Kidney glomerular epithelial cell (primary cell): ENCODE measurements at places on chromosomes 6 and 20.

- DNase-seq, result no peak
Measured at GRCh38 chr6:8758412-8758811, 323.1 kb upstream of the SLC35B3 start.

DNA sequence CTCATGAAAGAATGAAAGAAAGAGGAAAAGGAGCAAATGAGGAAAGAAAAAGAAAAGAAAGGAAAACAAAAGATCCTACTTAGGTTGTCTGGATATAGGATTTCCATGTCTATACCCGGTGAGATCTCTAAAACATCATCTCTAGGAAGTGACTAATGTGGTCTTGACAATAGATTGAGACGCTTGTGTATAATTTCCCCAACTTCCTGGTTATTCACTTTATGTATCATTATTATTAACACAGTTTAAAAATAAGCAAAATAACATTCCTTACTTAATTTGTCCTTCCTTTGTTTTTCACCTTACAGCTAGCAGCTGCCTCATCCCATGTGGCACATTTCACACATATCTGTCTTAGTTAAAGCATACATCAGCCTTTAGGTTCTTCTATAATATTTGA lies 27.0 kb downstream of the LAMA4 start:
- no peak for DNase-seq

- no peak for DNase-seq
Measured at GRCh38 chr6:42257614-42258013, 40.0 kb upstream of the MRPS10 start.

GRCh38 chr6:70863343-70863742 lies 93.5 kb downstream of the B3GAT2 start:
- DNase-seq, result no peak

GRCh38 chr20:16488616-16489015 lies 84.6 kb downstream of the KIF16B start:
- DNase-seq, result no peak

- no peak for DNase-seq
Measured at GRCh38 chr6:82750556-82750955, 315.1 kb downstream of the UBE3D start.

DNA sequence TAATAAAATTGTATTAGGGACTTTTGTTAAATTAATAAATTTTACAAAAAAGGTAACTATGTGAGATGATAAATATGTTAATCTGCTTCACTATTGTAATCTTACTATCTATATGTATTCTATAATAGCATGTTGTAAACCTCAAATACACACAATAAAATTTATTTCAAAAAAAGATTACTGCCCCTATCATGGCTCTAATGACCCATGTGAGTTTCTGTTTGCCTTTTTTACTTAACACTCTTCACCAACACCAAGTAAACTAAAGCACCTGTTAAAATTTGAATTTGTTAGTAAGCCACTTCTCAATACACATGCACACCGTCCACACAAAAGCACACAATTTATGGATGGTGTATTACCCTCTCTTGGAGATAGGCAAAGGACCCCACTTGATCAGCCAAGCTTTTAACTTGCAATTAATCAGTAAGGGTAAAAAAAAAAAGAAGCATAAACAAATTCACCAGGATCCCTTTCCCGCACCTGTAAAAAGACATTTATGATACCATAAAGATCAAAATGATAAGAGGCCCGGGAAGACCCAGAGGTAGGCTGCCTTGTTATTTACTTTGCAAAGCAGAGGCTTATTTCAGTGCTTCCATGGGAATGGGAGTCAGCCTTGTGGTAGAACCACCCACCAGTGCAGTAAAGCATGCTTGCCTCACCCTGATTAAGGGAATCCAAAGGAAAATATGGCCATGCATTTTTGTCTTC lies 28.6 kb upstream of the PKHD1 start:
- DNase-seq, result no peak

DNA sequence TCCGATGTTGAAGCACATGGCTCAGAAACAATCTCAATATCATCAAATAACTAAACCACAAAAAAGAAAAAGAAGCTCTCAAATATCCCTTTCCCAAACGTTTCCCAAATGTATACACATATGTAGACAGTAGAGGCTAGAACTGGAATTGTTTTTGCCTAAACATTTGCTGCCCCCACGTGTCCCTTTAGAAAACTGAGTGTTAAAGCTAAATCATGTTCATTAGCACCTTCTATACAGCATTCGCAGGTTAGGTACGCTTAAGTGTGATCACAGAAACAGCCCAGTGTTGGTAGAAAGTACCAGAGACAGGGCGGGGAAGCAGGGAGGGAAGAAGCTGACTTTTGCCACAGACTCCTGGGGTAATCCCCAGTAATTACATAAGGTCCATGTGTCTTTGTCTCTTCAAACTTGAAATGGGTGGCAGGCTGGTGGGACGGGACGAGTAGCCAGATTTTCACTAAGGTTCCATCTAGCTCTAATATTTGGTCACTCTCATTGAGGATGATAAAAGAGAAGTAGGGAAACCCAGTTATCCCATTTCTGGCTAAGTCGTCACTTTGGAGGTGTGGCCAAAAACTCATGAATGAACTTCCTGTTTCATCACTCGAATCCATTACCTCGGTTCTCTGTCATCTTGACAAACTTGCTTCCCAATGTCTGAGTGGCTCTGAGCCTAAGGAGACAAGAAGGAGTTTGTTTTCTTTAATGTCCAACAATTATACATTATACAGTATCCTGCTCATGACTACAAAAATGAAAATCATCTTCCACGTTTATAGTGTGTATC lies 15.0 kb upstream of the TFAP2A start:
- peak; percentile 47 for DNase-seq

- DNase-seq, result no peak
Measured at GRCh38 chr6:78483553-78484197, 383.7 kb upstream of the IRAK1BP1 start.

GRCh38 chr6:56223995-56224394 lies 23.4 kb downstream of the COL21A1 start:
- peak; percentile 32 for DNase-seq

- DNase-seq, result no peak
Measured at GRCh38 chr6:70874181-70874913, 82.5 kb downstream of the B3GAT2 start.

DNA sequence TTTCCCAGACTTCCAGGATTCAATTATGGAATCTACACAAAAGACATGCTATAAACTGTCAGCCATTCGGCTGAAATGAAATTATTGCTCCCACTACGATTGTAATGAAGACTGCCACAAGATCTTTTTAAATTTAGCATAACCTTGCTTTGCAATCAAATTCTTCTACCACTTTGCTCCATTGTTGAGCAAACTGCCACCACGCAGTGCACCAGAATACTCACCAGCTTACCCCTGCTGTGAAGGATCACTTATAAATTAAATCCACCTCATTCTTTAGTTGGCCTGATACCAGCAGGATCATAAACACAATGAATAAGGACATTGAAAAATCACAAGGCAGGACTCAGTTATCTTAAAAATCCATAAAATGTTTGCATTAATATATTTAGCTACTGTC lies 151.8 kb upstream of the PRND start:
- DNase-seq, result no peak

DNA sequence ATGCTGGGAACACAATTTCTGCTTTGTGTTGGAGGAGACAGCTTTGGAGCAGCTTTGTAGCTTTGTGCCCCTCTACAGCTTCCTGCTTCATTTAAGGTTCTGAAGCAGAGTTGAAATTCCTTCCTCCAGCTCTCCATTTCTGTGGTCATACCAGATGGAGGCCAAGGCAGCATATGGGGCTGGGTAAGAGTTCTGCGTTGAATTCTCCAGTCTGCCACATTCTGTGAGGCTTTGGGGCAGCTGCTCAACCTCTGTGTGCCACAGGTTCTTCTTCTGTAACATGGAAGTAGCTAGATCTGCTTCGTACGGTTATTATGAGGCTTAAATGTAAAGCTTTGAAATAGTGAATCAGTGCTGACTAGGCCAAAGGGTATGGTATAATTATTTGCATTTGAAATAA lies 2.9 kb upstream of the TRIM26 start:
- DNase-seq, result no peak

DNA sequence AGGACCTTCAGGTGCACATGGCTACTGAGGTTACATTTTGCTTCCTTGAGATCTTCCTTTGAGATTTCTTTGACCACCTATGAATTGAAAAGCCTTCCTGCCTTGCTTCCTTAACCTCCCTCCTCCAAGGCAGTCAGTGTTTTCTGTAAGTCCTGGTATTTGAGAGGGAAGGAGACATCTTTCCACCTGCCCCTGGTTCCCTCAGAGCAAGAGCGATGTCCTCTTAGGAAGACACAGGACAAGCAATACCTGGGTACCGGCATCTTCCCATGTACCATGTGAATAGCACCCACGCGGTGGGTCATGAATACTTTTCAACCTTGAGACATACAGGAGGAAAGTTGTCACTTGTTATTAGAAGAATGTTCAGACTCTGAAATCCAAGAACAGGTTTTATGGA lies 37.1 kb downstream of the GINS1 start:
- DNase-seq, result no peak

- DNase-seq, result no peak
Measured at GRCh38 chr20:20755231-20755630, 42.8 kb upstream of the RALGAPA2 start.

DNA sequence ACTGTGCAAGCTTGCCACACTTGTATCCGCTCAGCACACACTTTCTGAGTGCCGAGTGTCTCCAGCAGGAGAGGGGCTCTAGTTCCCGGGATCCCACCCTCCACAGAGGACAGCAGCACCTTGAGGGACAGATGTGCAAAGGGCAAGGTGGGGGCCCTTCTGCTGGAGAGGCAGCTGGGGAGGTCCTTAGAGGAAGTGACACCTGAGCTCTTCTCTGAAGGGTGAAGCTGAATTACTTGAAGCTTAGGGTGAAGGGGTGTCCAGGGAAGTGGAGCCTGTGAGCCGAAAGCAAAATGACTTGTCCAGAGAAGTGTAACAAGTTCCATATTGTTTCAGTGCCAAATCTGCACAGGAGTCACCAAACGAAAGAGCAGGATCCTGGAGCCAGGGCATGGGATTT lies 136.3 kb upstream of the DUSP22 start:
- no peak for DNase-seq

DNA sequence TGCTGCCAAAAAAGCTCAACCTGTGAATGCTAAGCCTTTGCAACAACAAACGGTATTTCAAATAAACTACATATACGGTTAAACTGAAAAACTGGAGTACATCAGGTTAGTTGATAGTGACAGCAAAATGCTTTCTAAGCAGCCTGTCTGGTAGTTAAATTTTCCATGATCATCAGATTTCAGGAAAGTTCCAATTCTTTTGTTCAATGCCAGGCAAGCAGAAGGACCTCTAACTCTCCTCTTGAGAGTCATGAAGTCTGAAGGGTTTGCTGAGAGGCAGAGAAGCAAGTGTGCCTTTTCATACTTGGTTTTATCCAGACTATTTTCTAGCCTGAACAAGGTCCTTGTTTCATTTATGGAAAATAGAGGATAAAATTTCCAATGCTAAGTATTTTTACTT lies 4.5 kb downstream of the FLRT3 start:
- no peak for DNase-seq

GRCh38 chr6:109488001-109488400 lies 5.0 kb upstream of the ZBTB24 start:
- no peak for DNase-seq

GRCh38 chr6:93418408-93419303 lies 703 bp downstream of the EPHA7 start:
- DNase-seq, result peak; percentile 21

DNA sequence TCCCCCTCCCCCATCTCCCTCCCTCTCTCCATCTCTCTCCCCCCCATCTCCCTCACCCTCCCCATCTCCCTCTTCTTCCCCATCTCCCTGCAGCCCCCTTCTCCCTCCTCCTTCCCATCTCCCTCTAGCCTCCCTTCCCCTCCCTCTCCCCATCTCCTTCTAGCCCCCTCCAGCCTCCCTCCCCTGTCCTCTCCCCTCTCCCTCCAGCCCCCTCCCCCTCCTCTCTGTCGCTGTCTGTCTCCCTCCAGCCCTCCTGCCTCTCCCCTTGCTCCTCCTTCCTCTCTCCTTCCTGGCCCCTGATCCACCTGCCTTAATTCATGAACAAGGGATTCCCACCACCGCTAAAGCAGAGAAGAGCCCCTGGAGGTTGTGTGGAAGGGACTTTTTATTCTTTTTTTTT lies 26.9 kb upstream of the CHMP4B start:
- no peak for DNase-seq

GRCh38 chr6:159307246-159307790 lies 138.1 kb downstream of the FNDC1 start:
- no peak for DNase-seq

GRCh38 chr6:6631053-6631452 lies 42.5 kb downstream of the LY86 start:
- no peak for DNase-seq

- DNase-seq, result no peak
Measured at GRCh38 chr6:129141499-129141898, 258.6 kb downstream of the LAMA2 start.

DNA sequence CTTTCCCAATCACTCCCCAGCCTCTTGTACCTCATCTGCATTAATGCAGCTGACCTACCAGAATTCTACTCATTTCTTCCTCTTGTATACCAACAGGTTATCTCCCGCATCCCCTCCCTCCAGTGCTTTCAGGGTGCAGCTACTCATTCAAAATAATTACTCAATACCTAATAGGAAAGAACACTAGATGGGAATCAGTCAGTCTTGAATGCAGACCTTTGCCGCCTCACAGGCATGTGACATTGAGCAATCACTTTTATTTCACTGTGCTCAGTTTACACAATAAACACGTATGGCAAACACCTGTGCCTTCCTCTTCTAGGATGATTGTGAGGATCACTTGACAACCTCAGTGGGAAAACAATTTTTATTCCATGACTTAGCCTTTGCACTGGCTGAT lies 13.3 kb downstream of the ZSCAN31 start:
- no peak for DNase-seq

DNA sequence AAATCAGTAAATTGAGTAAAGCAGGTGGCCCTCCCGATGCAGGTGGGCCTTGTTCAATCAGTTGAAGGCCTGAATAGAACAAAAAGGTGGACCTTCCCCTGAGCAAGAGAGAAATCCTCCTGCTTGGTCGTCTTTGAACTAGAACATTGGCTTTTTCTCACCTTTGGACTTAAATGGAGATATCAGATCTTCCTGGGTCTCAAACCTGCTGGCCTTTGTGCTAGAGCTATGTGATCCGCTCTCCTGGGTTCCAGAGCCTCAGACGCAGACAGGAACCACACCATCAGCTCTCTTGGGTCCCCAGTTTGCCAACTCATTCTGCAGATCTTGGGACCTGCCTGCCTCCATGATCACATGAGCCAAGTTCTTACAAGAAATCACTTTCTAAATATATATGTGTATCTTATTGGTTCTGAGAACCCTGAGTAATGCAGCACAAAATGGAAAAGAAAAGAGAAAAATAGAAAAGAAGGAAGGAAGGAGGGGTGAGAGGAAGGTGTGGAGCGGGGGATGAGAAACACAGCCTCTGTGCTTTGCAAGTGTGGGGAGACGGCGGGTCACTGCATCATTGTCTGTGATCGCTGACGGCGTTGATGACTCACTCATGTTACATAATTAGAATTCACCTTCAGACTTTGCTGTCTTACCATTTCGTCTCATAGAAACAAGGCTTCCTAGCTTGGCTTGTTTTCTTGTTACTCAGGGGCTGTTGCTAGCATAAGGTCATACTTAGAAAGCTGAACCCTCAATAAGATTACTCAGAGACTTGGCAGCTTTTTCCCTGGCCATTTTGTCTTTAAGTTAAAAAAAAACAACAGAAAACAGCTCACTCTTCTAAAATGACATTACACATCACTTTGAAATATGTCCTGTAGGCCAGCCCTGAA lies 85.7 kb upstream of the NEDD9 start:
- peak; percentile 99 for DNase-seq
